DMS79 (cell line): ENCODE measurements at places on chromosomes 4 and X.

DNA sequence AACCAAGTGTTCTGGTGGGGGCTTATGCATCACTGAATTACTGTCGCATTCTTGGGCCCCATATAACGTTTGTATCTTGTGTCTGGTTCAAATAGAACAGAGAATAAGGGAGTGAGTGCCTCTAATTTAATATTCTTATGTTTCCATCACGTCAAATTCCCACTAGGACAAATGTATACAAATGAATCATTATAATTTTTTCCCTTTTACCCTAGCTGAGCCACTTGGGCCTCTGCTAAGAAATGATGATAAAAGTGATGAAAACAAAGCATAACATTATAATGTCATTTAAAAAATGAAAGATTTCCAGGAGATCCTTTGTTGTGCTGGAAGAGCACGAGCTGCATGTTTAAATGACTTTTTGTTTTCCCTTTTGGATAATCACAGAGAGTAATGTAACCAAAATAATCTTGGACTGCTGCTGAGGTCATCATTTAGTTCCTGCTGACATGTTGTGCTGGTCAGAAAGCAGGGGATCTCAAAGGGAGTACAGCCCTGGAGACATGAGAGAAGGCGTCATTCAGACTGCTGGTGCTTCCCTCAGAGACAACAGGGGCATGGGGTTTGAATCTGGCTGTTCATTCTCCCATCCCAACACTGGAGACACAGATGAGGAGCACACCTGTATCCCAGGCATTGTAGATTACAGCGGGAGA lies 105.1 kb upstream of the SCOC start:
- DNase-seq, result no peak

GRCh38 chr4:55033296-55033695 lies 92.1 kb downstream of the KDR start:
- DNase-seq, result no peak

- DNase-seq, result no peak
Observed at GRCh38 chrX:39427492-39427891, 626.2 kb downstream of the MID1IP1 start.

DNA sequence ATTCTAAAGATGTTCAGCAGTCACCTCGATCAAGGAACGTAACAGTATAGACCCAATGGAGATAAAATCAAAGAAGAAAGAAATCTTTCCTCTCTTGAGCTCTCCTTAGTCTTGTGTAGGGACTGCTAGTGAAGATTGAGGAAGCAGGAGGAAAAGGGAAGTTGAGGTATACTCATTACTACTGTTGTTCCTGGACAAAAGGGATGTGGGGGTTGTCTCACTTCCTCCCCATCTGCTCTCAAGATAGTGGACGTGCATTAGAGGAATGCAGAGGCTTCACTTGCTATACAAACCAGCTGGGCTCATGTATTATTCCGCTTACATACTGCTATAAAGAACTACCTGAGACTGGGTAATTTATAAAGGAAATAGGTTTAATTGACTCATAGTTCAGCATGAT lies 208.9 kb upstream of the ARHGEF9 start:
- DNase-seq, result no peak

DNA sequence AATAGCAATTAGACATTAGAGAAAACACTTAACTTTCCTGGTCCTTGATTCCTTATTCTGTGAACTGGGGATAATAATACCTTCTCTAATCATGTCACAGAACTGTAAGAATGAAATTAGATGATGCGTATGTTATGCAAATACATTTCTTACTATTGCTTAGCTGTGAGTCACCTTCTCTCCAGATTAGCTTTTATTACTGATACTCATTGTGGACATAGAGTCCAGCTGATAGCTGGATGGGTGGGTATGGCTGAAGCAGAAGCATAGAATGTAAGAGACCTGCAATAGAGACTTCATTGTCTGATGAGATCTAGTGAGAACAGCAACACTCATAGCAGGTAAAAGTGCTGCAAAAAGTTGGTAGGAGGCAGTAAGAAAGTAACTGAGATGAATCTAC lies 437.2 kb upstream of the ZFP42 start:
- DNase-seq, result no peak

- no peak for DNase-seq
Observed at GRCh38 chr4:21032089-21032645, 331.9 kb downstream of the PACRGL start.

DNA sequence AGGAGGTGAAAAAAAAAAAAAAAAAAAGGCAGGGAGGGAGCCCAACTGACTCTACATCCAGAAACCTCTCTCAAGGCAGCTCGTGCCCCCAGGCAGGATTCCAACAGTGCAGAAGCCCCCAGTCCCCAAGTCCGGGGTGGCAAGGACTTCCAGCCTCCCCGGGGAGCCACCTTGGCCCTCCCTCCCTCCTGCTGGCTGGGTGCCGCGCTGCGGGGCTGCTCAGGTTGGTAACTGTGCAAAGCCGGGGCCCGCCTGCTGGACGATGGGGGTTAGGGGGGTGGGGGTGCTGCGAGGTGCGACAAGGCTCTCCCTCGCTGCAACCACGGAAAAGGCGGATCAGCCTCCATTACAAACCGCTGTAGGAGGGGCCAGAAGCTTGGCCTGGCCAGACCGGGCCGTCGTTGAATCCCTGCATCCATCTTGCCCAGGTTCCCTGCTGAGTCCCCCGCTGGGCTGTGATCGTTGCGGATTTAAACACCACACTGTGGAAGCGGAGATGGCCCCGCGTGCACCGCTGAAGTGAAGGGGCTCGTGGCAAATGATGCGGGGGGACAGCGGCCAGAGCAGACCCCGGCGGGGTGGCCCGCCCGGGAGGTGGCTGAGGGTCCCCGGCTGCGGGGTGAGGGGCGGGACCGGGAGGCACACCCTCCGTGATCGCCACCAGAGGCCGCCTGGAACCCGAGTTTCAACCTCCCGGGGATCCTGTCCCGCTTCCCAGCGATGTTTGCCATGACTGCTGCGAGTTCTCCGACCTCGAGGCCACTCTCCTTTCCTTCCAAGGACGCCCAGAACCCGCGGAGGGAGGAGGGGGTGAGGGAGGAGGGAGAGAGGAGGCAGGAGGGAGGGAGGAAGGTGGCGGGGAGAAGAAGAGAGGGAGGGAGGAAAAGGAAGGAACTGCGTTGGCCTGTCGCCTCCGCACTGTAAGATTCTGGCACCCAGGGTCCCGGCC lies 58.0 kb upstream of the DDX3X start:
- DNase-seq, result peak; percentile 44

DNA sequence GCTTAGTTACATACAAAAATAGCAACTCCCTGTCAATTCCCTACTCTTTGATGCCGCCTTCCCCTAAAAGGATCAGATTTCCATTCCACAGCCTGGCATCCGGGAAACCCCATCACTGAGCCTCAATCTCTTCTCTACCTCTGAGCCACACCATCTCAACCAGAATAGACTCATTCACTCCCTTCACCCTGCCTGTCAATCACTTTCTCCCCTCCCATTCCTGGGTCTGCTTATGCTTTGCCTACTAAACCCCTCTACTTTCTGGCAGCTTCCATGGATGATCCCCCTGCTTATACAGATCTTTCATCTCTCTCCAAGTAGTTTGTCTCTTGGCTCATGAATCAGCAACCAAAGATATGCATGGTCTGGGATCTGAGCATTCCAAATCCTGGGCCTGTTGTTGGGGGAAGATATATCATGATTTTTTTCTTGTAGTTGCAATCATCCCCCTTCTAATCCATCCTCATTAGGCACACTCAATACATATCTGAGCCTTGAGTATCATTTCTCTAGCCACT lies 2.6 kb downstream of the AMER1 start:
- no peak for DNase-seq

DNA sequence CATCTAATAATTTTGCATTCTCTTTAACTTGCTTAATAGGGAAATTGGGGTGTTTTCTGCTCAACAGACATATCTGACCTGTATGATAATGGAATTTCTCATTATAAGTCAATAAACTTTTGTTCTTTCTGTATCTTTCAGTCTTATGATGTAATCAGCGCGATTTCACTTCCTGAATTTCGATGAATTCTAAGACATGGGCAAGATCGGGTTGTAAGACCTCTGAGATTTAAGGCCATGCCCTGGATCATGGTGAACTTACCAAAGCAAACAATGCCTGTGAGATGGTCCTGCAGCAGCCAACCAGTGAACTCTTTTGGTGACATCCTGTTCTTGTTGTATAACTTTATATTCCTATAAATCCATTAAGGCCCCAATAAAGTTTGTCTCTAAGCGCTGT lies 88.1 kb downstream of the NBDY start:
- no peak for DNase-seq

DNA sequence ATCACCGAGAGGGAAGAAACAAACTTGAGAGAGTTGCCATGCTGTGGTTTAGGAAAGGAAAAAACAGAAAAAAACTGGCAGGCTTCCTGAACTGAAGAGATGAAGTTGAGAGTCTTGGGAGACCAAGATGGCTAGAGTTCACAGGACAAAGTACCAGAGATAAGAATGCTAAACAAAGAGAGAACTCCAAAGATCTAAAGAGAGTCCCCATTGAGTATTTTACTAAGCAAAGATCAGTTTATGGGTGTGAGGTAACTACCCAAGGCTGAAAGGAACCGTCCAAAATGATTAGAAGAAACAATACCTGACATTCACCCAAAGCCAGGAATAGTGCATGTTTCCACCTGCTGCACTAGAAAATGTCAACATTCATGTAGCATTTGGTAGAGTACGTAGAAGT lies 21.8 kb upstream of the COX7B2 start:
- no peak for DNase-seq

- DNase-seq, result no peak
Observed at GRCh38 chrX:131405497-131405896, 116.4 kb upstream of the IGSF1 start.

- no peak for DNase-seq
Observed at GRCh38 chrX:144901521-144901920, 345.8 kb upstream of the SPANXN1 start.

GRCh38 chr4:16496501-16496900 lies 270.2 kb upstream of the TAPT1 start:
- DNase-seq, result no peak

- DNase-seq, result no peak
Observed at GRCh38 chr4:1248245-1249147, at the start of gene CTBP1. Gene CTBP1, minus strand, starts transcription at chr4:1249130. Its CDS starts 7,799 bp downstream, at chr4:1241331.

DNA sequence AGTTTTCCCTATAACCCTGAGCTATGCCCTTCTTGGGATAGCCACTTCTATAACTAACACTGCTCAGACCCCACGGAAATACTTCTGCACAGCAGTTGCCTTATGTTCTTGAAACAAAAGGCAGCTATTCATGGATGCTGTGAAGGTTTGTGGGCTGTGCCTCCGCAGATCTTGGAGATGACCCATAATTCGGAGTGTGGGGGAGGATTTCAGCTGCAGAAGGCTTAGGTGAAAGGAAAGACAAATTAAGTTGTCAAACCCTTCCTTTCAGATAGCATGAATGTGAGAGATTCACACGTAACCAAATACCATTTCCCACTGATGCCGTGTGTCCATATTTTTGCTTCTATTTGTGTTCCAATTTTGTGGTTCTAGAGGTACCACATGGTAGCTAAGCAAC lies 38.1 kb upstream of the NYX start:
- DNase-seq, result no peak

- DNase-seq, result no peak
Observed at GRCh38 chr4:124459941-124460310, 252.6 kb downstream of the ANKRD50 start.

GRCh38 chr4:100728861-100729260 lies 211.0 kb upstream of the EMCN start:
- no peak for DNase-seq

GRCh38 chr4:18435781-18436180 lies 414.2 kb upstream of the LCORL start:
- no peak for DNase-seq

- DNase-seq, result no peak
Observed at GRCh38 chrX:130024127-130024526, 41.7 kb downstream of the BCORL1 start.

GRCh38 chr4:123507376-123507775 lies 110.8 kb downstream of the SPRY1 start:
- peak; percentile 4 for DNase-seq

DNA sequence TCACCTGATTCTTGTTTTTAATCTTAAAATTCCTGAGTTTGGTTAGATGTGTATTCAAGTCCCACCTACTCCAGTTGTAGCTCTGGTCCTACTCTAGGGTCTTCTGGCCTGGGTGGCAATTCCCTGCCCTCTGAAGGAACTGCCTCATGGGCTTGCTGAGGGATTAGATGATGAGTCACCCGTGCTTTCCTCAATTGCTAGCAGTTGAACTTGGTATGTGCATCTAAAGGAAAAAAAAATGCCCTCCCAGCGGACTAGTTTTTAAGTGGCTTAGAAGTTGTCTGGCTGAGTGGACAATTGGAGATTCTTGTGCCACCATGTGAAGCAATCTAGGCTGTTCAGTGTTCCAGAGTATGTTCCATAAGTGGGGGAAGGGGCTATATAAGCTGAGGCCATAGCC lies 127.0 kb downstream of the CCNG2 start:
- no peak for DNase-seq

- DNase-seq, result no peak
Observed at GRCh38 chr4:46839128-46839527, 69.9 kb downstream of the COX7B2 start.

GRCh38 chr4:53208753-53209152 lies 157.1 kb downstream of the SCFD2 start:
- DNase-seq, result no peak

DNA sequence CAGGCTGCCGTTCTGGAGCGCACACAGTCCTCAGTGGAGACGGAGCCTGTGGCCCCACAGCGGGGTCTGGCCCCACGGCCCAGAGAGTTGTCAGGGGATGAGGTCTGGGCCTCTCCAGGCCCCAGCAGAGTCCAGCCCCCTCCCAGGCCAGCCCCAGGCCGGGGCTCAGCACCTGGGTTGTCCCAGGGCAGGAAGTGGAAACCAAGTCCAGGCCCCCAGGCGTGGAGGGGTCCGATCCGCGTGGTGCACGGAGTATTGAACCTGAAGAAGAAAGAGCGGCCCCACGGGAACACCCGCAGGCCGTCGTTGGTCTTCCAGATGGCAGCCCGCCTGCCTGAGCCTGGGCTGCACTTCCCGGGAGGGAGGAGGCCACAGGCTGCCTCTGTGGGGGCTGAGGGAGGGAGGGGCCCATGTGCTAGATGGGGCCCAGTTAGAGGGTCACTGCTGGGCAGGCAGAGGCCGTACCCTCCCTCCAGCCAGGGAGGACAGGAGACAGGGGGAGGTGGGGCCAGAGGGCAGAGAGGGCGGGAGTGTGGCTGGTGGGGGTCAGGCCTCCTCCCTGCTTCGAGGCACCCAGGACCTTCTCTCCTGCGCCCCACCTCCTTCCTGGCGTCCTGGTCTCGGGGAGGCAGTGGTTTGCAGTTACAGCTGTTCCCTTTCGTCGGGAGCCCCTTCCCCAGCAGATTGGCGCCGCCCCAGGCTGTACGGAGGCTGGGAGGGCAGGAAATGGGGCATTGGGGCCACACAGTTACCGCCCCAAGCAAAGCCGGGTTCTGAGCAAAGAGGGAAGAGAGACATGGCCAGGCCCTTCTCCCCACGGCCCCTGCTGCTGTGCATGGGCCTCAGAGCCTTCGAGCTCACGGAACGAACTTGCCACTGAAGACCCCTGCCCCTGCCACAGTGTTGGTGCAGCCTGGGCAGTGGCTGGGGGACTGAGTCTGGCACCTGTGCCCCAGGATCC lies 8.1 kb downstream of the HGFAC start:
- no peak for DNase-seq

DNA sequence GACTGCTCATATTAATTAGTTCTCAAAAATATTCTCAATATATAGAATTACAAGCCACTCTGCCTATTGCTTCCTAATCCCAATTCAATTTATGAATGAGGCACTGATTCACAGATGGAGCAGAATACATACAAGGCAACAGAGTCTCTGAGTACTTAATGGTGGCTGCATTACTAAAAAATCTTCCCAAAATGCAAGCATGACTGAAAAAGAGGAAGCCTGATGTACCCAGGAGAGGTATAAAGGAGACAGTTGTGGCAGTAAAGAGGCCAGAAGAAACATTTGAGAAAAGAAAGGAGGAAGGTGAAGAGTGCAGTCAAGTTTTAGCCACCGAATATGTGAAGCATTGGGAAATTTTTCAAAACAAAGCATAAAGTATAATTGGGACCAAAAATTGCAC lies 163.2 kb upstream of the INTU start:
- DNase-seq, result no peak
